ENCODE measurements at places on chromosomes 6 and 20. TPM values are rescaled to one million over a fixed set of nuclear protein-coding genes. Genes with fewer than 3 reads are reported as not detected.
A peak's percentile ranks its signal among the peaks of the same experiment; 100 is the strongest.

Gene NKAIN2
- not detected for total RNA-seq

- no peak overlapping the region for H3K4me3 ChIP-seq
- H3K27ac ChIP-seq: no peak overlapping the region
- no peak for DNase-seq
- no peaks in the 10 kb centered on the region for H3K36me3 ChIP-seq
- no peaks in the 10 kb centered on the region for H3K27me3 ChIP-seq
Observed at GRCh38 chr6:35247642-35248231, 11.8 kb upstream of the ZNF76 start.

Gene BACH2
- total RNA-seq: 6.4 TPM

Gene OR2J3
- not detected for total RNA-seq

Gene HAO1
- not detected for total RNA-seq

Gene GSTA3
- total RNA-seq: not detected

Gene UBE2C
- 7.6 TPM for total RNA-seq

DNA sequence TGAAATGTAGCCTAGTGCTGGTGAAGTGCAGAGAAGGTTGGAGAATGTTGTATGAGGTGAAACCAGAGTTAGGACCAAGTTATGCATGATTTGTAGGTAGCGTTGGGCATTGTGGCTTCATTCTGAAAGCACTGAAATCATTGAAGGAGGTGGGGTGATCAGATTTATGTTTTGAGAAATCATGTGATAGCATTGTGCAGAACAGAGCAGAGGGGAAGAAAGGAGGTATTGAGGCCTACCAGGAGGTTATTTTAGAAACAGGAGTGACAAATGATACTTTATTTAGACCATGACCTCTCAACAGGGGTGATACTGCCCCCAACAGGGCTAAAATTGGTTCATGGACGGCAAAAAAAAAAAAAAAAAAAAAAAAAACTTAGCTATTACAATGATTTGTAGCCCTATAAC, 15.6 kb upstream of the HMGN3 start:
- H3K4me3 ChIP-seq: no peak overlapping the region
- no peak overlapping the region for H3K27ac ChIP-seq
- H3K27me3 ChIP-seq: no peaks in the 10 kb centered on the region
- H3K36me3 ChIP-seq: no peaks in the 10 kb centered on the region

GRCh38 chr6:138987643-138988468, at the start of gene REPS1:
Gene REPS1 (minus strand): TSS chr6:138988253. CDS start chr6:138987682, 571 bp downstream.
- DNase-seq: no peak
- peaks cover 41% of the 10 kb centered on the region for H3K4me1 ChIP-seq
- H3K4me3 ChIP-seq: peak within 1 kb of the TSS; percentile 87
- no peaks in the 10 kb centered on the region for H3K27me3 ChIP-seq
- no peaks in the 10 kb centered on the region for H3K36me3 ChIP-seq

Gene ANKEF1
- total RNA-seq: 4.2 TPM

- peaks cover 13% of the 10 kb centered on the region for H3K4me1 ChIP-seq
- H3K27me3 ChIP-seq: no peaks in the 10 kb centered on the region
- H3K27ac ChIP-seq: no peak overlapping the region
- H3K4me3 ChIP-seq: no peak overlapping the region
Observed at GRCh38 chr6:55882718-55883569, 7.6 kb upstream of the BMP5 start.

GRCh38 chr6:43941174-43941573, 171.2 kb downstream of the VEGFA start:
- H3K27ac ChIP-seq: no peak overlapping the region
- H3K4me1 ChIP-seq: no peaks in the 10 kb centered on the region
- DNase-seq: no peak
- no peak overlapping the region for H3K4me3 ChIP-seq
- no peaks in the 10 kb centered on the region for H3K27me3 ChIP-seq

Gene DEFB116
- not detected for total RNA-seq

- H3K4me3 ChIP-seq: no peak overlapping the region
- H3K4me1 ChIP-seq: no peaks in the 10 kb centered on the region
- H3K27me3 ChIP-seq: no peaks in the 10 kb centered on the region
Observed at GRCh38 chr6:109762769-109763441, 71.8 kb downstream of the FIG4 start.

GRCh38 chr6:108710030-108710429, 138.2 kb upstream of the ARMC2 start:
- no peak for DNase-seq
- no peaks in the 10 kb centered on the region for H3K36me3 ChIP-seq
- H3K4me1 ChIP-seq: peaks cover 41% of the 10 kb centered on the region
- no peaks in the 10 kb centered on the region for H3K27me3 ChIP-seq
- H3K27ac ChIP-seq: no peak overlapping the region

- no peaks in the 10 kb centered on the region for H3K4me1 ChIP-seq
- no peak overlapping the region for H3K27ac ChIP-seq
- H3K4me3 ChIP-seq: no peak overlapping the region
- H3K36me3 ChIP-seq: no peaks in the 10 kb centered on the region
- H3K27me3 ChIP-seq: no peaks in the 10 kb centered on the region
Observed at GRCh38 chr6:126716826-126717509, 377.1 kb downstream of the CENPW start.

Gene SIRPA
- total RNA-seq: 52.3 TPM

- H3K27me3 ChIP-seq: no peaks in the 10 kb centered on the region
- no peaks in the 10 kb centered on the region for H3K36me3 ChIP-seq
- H3K27ac ChIP-seq: no peak overlapping the region
- H3K4me3 ChIP-seq: no peak overlapping the region
- no peaks in the 10 kb centered on the region for H3K4me1 ChIP-seq
Observed at GRCh38 chr6:4693173-4693970, 82.8 kb upstream of the CDYL start.

- no peak overlapping the region for H3K27ac ChIP-seq
- H3K36me3 ChIP-seq: no peaks in the 10 kb centered on the region
- DNase-seq: no peak
- no peaks in the 10 kb centered on the region for H3K4me1 ChIP-seq
- no peak overlapping the region for H3K4me3 ChIP-seq
Observed at GRCh38 chr6:138787138-138787537, 8.7 kb upstream of the ECT2L start.

- no peaks in the 10 kb centered on the region for H3K27me3 ChIP-seq
- no peak overlapping the region for H3K27ac ChIP-seq
- H3K4me1 ChIP-seq: no peaks in the 10 kb centered on the region
Observed at GRCh38 chr20:52800734-52801627, 171.2 kb upstream of the TSHZ2 start.

GRCh38 chr6:79416931-79417330, 120.3 kb downstream of the LCA5 start:
- no peak overlapping the region for H3K27ac ChIP-seq
- DNase-seq: no peak
- H3K36me3 ChIP-seq: no peaks in the 10 kb centered on the region
- H3K4me1 ChIP-seq: no peaks in the 10 kb centered on the region
- H3K27me3 ChIP-seq: no peaks in the 10 kb centered on the region
- no peak overlapping the region for H3K4me3 ChIP-seq

- no peaks in the 10 kb centered on the region for H3K36me3 ChIP-seq
- H3K4me1 ChIP-seq: no peaks in the 10 kb centered on the region
- no peak overlapping the region for H3K27ac ChIP-seq
- no peaks in the 10 kb centered on the region for H3K27me3 ChIP-seq
- no peak for DNase-seq
Observed at GRCh38 chr6:24054388-24054787, 71.6 kb upstream of the NRSN1 start.

Gene SYNJ2
- 8.3 TPM for total RNA-seq

Gene FAM209B
- not detected for total RNA-seq

DNA sequence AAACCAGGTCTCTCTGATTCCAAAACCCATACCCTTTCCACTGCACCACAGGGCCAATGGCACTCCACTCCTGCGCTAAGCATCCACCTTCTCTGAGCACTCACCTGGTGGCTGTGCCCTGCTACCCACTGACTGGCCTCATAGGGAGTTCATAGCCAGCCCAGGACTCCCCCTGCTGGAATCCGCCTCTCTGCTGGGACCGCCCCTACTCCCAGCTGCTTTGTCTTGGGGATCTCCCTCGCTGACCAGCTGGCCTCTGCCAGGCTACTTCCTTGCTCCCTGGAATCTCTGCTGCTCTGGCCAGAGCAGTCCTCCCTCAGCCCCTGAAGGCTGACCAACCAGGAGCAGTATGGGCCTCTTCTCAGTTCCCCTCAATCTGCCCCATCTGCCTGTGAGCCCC, 129.7 kb downstream of the FAXC start:
- no peak for DNase-seq
- no peaks in the 10 kb centered on the region for H3K4me1 ChIP-seq
- no peaks in the 10 kb centered on the region for H3K27me3 ChIP-seq
- no peak overlapping the region for H3K4me3 ChIP-seq
- H3K36me3 ChIP-seq: no peaks in the 10 kb centered on the region

- H3K36me3 ChIP-seq: no peaks in the 10 kb centered on the region
- no peak for DNase-seq
- no peaks in the 10 kb centered on the region for H3K4me1 ChIP-seq
- H3K27me3 ChIP-seq: no peaks in the 10 kb centered on the region
- no peak overlapping the region for H3K4me3 ChIP-seq
- no peak overlapping the region for H3K27ac ChIP-seq
Observed at GRCh38 chr6:79170959-79171358, 63.5 kb downstream of the HMGN3 start.

GRCh38 chr20:11144114-11144950, 470.5 kb upstream of the JAG1 start:
- H3K36me3 ChIP-seq: no peaks in the 10 kb centered on the region
- H3K27ac ChIP-seq: no peak overlapping the region
- no peaks in the 10 kb centered on the region for H3K27me3 ChIP-seq

DNA sequence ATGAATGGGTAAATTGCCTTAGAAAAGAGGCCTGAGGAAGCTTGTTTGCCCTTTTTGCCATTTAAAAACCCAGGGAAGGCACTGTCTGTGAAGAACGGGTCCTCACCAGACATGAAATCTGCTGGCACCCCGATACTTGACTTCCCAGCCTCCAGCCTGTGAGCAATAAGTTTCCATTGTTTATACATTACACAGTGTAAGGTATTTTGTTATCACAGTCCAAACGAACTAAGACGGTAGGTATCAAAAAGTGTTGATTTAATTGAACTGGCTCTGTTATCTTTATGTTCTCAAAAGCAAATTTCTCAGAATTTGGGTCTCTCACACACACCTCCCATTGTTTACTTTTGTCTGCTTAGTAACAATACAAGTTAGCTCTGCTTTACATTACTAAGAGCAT, 181.1 kb upstream of the MARCKS start:
- DNase-seq: no peak
- H3K27ac ChIP-seq: no peak overlapping the region
- H3K4me1 ChIP-seq: no peaks in the 10 kb centered on the region
- H3K36me3 ChIP-seq: no peaks in the 10 kb centered on the region
- H3K27me3 ChIP-seq: no peaks in the 10 kb centered on the region
